GM23338 (cell line): ENCODE measurements at places on chromosomes 2 and 18.

- no peak for DNase-seq
These were observed 129.5 kb upstream of the NYAP2 start for GRCh38 chr2:225270053-225270452.

GRCh38 chr18:44973282-44973681, 292.6 kb downstream of the SETBP1 start:
- DNase-seq, result peak; percentile 51

- DNase-seq, result no peak
These were observed 48.8 kb downstream of the ANKRD44 start for GRCh38 chr2:197261808-197262226.

DNA sequence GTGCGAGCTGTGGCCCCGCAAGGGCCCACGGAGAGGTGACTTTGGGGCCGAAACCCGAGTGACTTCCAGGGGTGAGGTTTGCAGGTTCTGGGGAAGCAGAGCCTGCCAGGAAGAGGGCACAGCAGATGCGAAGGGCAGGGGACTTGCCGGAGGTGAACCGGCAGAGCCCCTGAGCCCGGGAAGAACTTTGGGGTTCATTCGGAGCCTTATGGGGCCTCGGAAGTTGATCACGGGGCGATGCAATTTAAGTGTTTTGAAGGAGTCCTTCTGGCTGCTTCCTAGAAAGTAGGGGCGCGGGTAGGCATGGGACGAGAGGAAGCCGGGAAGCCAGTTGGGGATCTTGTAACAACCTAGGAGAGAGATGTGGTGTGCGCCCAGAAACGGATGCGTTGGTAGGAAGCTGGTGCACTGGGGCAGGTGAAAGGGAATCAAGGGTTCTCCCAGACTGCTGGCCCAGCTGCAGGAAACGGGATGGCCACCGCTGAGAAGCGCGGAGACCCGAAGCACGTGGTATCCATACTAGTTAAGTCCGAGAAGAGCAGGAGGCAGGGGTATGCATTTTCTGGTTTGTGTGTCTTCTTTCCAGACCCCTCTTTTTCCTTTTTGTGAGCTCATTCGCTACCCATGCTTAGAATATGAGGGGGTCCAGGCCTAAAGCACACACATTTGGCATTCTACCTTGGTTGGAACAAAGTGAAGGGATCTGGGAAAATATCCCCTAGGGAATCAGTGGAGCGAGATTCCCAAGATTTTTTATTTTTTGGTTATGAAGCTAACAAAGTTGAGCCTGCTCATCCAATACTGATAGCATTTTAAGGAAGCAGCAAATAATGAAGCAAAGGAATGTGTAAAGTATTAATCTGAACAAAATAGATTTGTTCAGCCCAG, 758 bp downstream of the SCLY start:
- peak; percentile 82 for DNase-seq

- peak; percentile 52 for DNase-seq
These were observed 156.8 kb upstream of the UNC80 start for GRCh38 chr2:209614690-209615369.

GRCh38 chr2:150081775-150082481, 405.5 kb downstream of the RND3 start:
- no peak for DNase-seq

GRCh38 chr18:75212751-75213090, 2.1 kb downstream of the TSHZ1 start:
- no peak for DNase-seq

DNA sequence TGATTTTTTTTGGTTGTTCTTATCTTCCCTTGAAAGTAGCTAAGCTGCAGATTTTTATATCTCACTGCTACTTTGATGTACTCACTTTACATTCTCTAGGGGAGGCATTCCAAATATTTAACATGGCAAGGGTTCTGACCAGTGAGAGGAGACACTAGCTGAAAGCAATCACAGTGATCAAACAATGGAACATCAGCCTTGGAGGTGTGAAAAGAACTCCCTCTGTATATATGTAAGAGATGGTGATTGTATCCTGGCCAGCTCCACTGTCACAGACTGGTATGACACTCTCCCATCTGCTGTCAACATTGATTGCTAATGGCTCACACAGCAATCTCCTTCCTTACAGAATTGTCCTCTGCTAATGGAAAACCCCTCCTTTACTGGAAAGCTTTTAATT, 291.7 kb upstream of the CDH19 start:
- DNase-seq, result no peak

DNA sequence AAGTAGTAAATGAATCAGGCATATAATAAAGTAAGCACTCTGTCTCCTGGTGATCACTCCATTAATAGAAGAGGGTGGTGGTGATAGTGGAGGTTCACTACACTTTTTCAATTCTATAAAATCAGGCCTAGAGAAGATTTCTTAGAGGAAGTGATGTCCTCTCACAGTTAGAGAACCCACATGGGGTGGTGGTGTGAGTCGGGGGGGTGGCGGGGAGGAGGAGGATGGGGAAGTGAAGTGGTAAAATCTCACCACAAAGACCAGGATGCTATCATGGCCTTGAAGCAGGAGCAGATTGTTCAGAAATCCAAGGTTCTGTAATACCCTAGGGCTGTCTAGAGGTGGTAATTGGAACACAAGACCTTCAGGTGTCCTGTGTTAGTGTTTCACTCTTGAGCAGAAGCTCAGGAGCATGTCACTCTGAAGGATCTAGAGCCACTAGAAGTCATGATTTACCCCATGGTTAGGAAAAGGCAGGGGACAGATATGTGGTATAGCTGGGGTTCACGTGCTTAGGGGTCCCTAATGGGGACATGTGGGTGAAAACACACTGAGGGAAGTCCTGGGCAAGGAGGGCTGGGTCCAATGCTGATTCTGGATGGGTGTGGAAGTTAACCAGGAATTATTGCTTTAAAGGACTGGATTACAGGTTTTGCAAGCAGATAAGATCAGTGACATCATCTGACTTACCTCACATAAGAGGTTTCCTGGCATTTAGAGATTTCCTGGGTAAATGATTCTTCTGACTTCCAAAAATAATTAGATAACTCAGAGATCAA, 31.0 kb downstream of the RNF125 start:
- no peak for DNase-seq

DNA sequence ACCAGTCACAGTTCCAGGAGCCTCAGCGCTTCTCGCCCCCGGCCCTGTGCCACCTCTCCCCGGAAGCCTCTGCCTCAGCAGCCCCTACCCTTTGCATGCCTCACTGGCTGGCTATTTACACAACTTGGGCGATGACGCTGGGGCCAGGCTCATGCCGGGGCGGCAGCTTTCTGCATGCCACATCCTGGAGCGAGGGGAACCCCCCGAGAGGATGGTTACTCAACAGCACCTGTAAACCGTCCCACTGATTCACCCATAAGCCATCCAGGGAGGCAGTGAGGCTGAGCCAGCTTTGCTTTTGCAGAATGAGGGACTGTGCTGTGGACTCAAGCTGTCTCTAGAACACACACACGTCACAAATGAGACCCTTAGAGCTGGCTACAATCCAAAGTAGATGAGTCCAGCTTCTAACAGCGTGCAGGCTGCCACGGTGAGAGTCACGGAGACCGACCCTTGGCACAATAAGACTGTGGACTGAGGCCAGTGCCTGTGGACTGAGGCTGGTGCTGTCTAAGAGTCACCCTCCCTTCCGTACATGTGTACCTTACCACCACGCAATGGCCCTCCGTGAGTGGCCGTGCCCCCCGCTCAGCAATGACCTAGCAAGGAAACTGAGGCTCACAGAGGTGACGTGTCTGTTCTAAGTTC, 45.6 kb upstream of the ODC1 start:
- no peak for DNase-seq

- DNase-seq, result no peak
These were observed 141.4 kb downstream of the ZEB2 start for GRCh38 chr2:144378551-144378950.

GRCh38 chr18:8349608-8350323, 259.5 kb upstream of the RAB12 start:
- no peak for DNase-seq

DNA sequence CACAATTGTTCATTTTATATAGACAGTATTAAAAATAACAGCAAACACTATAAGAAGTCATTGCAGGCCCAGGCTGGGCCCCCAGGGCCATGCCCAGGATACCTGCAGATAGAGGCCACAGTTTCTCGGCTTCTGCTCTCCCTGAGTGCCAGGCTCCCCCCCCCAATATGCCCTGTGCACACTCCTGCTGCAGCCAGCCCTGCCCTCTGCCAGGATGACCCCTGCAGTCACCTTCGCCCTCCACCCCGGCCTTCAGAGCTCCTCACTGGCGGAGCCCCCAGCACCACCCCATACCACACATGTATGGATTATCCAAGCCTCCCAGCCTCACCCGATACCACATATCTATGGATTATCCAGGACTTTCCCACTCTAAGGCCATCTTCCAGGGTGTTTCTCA, 104.5 kb downstream of the TPO start:
- no peak for DNase-seq

GRCh38 chr2:183926433-183926832, 671.9 kb upstream of the ZNF804A start:
- DNase-seq, result no peak

GRCh38 chr2:181484851-181485637, 27.9 kb downstream of the ITGA4 start:
- DNase-seq, result no peak

GRCh38 chr2:3959372-3959771, 256.0 kb downstream of the DCDC2C start:
- DNase-seq, result peak; percentile 68

- DNase-seq, result no peak
These were observed 24.7 kb upstream of the NMUR1 start for GRCh38 chr2:231554748-231555545.

DNA sequence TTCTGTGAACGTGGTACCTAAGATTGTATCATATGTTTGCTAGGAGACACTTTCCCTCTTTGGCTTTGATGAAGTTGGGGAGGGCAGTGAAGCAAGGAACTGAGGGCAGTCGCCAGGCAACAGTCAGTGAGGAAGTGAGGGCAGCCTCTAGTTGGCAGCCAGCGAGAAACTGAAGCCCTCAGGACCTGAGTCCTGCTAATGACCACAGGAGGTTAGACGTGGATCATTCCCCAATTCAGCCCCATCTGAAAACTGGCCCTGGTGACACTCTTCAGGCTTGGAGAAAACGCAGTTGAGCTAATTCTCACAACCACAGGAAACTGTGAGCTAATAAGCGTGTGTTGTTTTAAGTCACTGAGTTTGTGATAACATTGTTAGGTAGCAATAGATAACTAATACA, 84.5 kb upstream of the REG3G start:
- DNase-seq, result no peak

DNA sequence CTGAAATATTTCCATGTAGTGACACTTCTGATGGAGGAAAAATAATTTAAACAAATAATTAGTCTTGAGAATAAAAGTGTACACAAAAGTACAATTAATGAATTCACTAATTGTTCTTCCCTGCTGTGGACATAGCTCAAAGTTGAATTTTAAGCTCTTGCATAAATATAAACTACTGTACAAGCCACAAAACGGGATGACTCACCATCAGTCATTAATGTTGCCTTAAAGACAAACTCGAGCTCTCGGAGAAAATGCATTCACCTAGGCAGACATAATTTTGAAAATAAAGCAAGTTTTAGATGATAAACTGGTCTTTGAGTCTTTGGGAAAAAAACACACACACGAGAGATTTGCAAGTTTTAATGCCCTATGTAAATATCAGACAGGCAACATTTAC, 436.4 kb downstream of the ZNF521 start:
- DNase-seq, result no peak

- DNase-seq, result no peak
These were observed 839.5 kb upstream of the FANCL start for GRCh38 chr2:59080451-59081181.

GRCh38 chr2:98727369-98728087, 3.4 kb downstream of the MGAT4A start:
- no peak for DNase-seq

DNA sequence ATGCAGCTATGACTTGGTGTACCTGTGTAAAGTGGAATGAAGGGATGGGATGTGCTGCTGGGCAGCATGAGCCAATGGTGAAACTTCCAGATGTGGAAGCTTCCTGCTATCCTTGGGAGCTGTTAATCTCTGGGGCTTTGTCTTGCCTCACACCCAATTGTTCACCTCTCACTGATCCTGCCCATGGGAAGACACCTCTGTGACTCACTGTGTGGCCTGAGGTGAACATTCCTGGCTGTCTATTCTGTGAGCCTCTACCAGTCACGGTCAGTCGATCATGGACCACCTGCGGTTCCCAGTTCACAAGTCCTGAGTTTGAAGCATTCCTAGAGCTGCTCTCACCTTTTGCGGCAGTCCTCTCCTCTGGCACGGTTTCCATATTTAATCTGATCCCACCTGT, 12.1 kb downstream of the NEURL3 start:
- peak; percentile 51 for DNase-seq

GRCh38 chr2:144642131-144642530, 122.2 kb upstream of the ZEB2 start:
- DNase-seq, result no peak

DNA sequence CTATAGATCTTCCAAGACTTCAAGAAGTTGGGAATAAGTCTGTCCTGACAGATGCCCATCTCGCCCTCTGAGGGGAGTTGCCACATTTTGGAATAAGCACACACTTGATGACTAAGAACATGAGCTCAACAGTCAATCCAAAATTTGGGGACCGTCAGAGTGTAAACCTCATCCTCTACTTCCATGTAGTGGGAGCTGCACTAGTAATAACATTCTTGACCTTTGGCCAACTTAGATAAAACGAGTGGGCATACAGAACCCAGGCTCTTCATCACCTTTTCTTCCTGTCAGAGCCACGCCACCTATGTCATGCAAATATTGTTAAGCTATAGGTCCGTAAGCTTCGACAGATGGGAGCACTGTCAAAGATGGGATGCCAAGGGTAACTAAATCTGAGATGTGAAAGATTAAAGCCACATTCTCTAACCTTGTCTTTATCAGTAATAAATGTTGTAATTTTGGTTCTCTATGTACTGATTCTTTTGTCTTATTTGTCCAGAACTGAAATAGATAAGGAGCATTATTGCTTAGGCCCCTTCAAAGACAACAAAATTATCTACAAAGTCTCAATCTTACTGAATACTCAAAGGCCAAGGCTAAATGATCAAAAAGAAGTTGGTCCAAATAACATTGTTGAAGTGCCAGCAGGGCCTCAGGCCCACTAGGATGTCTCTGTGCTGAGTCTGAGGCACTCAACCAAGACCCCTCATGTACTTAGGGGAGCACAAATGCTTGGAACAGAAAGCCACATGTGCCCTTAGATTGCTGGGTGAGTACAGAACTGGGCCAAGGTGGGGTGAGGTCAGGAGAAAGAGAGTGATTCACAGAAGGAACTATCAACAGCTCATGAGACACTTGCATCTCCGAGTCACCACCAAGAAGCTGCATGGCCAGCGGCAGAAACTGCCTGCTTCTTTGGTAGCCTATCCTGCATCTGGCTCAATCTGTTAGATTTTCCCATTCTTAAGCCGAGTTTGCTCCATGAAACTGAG, 15.0 kb downstream of the CDH2 start:
- DNase-seq, result no peak

GRCh38 chr2:95179451-95179850, 13.8 kb downstream of the ZNF2 start:
- DNase-seq, result no peak

- peak; percentile 19 for DNase-seq
These were observed 20.6 kb downstream of the FIGN start for GRCh38 chr2:163715199-163715598.

- no peak for DNase-seq
These were observed 59.3 kb downstream of the UNC80 start for GRCh38 chr2:209830722-209831465.
